ENCODE measurements at places on chromosomes 1 and 21. TPM values are rescaled to one million over a fixed set of nuclear protein-coding genes. Genes with fewer than 3 reads are reported as not detected.

The SRRM1 gene
- 61.1 TPM for total RNA-seq

The KRTAP11-1 gene
- not detected for total RNA-seq

The LRRC38 gene
- not detected for total RNA-seq

The PTPRC gene
- not detected for total RNA-seq

The WNT3A gene
- not detected for total RNA-seq

The LCA5L gene
- 1.8 TPM for total RNA-seq

The DNAJC6 gene
- 5.2 TPM for total RNA-seq

The MROH9 gene
- total RNA-seq = not detected

The HAPLN2 gene
- total RNA-seq = 0.14 TPM

The NID1 gene
- 4.1 TPM for total RNA-seq

The KRTAP19-1 gene
- total RNA-seq = not detected

The IL6R gene
- total RNA-seq = 13.4 TPM

The STIL gene
- total RNA-seq = 10.9 TPM

The CKS1B gene
- total RNA-seq = 385 TPM

The TSPEAR gene
- not detected for total RNA-seq

The NCMAP gene
- not detected for total RNA-seq

The SH2D1B gene
- 0.12 TPM for total RNA-seq

The INSRR gene
- total RNA-seq = not detected

The C1orf226 gene
- 0.96 TPM for total RNA-seq

The TRIM67 gene
- 0.10 TPM for total RNA-seq

The OR10Z1 gene
- total RNA-seq = not detected

The RFX5 gene
- total RNA-seq = 25.1 TPM

The IGSF3 gene
- 24.1 TPM for total RNA-seq

The KCNE1 gene
- not detected for total RNA-seq

The MYCL gene
- 1.4 TPM for total RNA-seq

The TRIM33 gene
- total RNA-seq = 11.2 TPM

The PDPN gene
- not detected for total RNA-seq

The ACTL8 gene
- 1.6 TPM for total RNA-seq

The LRRC3 gene
- total RNA-seq = 1.0 TPM

The PRR9 gene
- total RNA-seq = not detected

The OR6N1 gene
- not detected for total RNA-seq

The HFM1 gene
- 0.09 TPM for total RNA-seq

The C8A gene
- not detected for total RNA-seq
